NCI-H748 treated with DMSO at 0.1 percent for 48 hours (cell line): ENCODE measurements at places on chromosomes 11 and 22.

DNA sequence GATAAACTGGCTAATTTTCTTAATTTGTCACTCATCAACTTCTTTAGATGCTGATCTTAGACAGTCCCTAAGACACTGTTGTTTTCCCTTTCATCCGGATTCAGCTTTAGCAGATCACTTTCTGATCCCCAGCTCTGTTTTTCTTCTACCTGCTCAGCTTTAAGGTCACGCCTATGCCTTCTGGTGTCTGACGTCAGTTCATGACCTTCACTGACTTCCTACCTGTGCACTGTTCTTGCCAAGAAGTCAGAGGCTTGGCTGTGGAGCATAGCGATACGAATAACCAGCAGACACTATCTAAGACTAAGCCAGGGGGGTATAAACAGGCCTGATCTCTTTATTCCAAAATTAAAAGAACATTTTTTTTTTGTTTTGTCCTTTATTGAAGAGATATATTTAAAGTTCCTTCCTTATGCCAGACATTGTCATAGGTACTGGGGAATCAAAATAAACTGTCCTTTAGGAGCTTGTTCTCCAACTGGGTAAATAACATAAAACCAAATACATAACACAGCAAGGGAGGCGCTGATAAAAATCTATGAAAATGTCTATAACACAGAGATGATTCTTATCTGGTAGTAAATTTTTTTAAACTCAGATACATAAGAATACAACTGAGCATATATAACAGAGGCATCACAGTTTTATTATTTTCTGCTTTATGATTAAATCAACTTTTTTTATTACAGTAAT, 352.2 kb upstream of the CTSC start:
- no peak for DNase-seq

GRCh38 chr11:72684236-72684912, 10.2 kb upstream of the PDE2A start:
- no peak for DNase-seq

- no peak for DNase-seq
These were observed 33.7 kb downstream of the SLC5A1 start for GRCh38 chr22:32076761-32077084.

DNA sequence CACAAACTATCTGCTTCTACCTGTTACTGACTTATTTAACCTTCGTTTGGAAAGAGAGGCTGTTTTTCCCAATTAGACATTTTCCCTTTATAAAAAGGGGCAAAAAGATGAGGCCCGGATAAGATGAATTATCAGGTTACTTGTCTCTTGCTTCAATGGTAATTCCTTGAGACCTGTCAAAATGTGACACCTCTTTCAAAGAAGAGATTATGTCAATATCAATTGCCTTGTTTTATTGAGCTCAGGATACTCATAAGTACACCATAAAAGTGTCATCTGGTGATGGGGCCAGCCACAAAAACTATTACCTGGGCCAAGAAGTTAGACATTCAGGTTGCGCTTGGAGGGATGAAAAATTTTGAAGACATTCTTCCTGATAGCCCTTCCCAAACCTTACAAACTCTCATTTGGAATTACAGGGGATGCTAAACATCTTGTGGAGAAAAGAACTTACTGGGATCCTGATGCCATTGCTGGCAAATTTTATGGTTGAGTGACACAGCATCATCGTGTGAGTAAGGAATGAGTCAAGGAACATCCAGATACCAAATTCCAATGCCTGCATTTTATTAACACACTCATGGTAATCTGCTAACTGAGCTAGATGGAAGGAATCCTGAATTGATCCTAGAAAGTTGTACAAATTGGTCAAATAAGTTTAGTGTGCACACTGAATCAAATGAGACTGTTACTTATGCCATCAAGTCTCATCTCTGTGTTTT, 1071.2 kb downstream of the LRRC4C start:
- no peak for DNase-seq
